ENCODE measurements at places on chromosomes 7 and 10. TPM values are rescaled to one million over a fixed set of nuclear protein-coding genes. Genes with fewer than 3 reads are reported as not detected.

The ABCC2 gene
- 137 TPM for total RNA-seq

The GDF2 gene
- total RNA-seq = not detected

The OR2A12 gene
- not detected for total RNA-seq

The C7orf33 gene
- not detected for total RNA-seq

The PARP12 gene
- total RNA-seq = 20.1 TPM

The PTPRZ1 gene
- not detected for total RNA-seq

All from A549 treated with Hydrocortisone at 1 μM for 4 hours (cell line).